ENCODE measurements at places on chromosomes 5 and 9.

DNA sequence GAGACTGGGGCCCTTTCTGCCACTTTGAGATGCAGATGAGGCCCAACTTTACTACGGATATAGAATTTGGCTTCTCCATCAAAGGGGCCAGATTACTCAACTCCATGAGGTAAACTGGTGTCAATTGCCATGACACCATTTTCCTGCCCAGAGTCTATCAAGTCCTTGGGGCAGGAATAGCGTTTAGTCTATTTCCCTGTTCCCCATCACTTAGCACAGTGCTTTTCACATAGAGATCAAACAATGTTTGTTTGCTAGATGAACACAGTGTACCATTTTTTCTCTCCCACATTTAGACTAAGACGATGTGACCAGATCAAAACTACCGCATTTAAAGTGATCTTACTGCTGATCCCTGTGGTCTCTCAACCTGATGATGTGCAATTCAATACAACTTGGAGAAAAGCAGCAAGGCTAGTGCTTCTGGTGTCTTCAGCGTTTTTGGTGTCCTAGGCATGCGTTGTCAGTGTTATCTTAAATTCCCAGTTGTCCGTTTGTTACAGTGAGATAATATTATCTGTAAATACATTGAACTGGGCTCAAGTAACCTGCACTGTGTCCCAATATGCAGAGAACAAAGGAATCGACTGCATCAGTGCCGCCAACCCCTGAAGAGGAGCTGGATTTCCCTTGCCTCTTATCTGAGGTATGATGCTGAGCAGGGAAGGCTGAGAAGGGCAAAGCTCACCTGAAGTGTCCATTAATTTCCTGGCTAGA, 446.2 kb downstream of the PLK2 start:
- DNase-seq: no peak

- no peak for DNase-seq
These were observed 19.5 kb upstream of the GOLPH3 start for GRCh38 chr5:32193591-32193990.

DNA sequence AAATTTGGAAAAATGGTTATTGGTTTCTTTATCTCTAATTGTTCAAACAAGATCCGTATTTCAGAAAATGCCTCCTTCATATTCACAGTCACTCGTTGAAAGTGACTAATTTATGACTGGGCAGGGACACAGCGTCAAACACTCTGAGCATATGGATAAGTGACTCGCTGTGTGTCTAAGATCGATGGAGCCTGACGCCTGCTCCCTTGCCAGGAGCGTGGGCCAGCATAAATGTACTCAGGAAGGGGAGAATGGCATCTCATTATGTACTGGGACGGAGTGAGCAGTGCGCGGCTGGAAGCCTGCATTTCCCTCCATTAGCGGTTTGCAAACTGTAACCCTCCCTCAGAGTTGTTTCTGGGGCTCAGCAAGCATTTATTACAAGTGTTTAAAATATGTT, 79.8 kb upstream of the CAST start:
- no peak for DNase-seq

- DNase-seq: no peak
These were observed 226.5 kb upstream of the NREP start for GRCh38 chr5:111983459-111983858.

- no peak for DNase-seq
These were observed 77.0 kb downstream of the RAD23B start for GRCh38 chr9:107360098-107360497.

GRCh38 chr9:137477778-137478612, 18.9 kb upstream of the NSMF start:
- DNase-seq: no peak

- DNase-seq: no peak
These were observed 48.4 kb downstream of the DMRT2 start for GRCh38 chr9:1098551-1098950.

GRCh38 chr9:133117271-133118178, 3.5 kb downstream of the RALGDS start:
- no peak for DNase-seq

DNA sequence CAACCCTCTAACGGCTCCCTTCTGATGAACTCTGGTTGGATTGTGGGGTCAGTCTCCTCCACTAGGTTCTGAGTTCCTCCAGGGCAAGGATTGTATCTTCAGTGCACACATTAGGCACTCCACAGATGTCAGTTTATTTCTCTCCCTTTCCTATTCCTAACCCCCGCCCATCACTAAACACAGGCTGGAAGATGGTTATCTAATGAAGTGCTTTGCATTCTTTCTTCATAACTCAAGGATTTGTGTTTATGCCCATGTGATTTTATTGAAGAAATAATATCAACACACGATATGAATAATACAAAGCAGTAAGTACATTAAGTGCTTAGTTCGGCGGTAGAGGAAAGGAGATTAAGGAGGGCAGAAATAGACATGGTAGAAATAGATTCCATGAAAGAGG, 4.4 kb upstream of the CREBRF start:
- no peak for DNase-seq

DNA sequence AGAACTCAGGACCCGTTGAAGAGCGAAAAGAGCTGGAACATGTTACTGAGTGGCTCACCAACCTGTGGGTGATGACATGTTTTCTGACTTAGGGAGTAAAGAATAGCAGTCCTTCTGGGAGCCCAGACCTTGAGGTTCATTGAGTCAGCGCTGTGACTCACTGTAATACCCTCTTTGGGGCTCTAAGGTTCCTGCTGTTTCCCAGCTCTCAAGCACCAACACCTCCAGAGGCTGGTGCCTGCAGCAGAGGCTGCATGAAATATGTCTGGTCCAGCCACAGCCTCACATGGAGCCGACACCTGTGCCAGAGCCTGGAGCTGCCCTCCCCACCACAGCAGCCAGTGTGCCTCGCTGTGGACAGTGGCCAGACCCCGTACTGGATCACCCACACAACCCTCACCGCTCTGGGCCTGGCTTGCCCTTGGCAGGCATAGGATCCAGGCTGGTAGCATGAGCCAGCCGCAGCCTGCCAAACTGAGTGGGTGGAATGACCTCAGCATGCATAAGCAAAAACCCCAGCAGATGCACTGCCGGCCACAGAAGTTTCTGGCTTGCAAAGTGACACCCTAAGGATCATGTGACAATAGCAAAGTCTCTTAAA, 143.5 kb upstream of the MRPS30 start:
- no peak for DNase-seq

GRCh38 chr5:74423383-74423782, 217.1 kb downstream of the ENC1 start:
- no peak for DNase-seq

DNA sequence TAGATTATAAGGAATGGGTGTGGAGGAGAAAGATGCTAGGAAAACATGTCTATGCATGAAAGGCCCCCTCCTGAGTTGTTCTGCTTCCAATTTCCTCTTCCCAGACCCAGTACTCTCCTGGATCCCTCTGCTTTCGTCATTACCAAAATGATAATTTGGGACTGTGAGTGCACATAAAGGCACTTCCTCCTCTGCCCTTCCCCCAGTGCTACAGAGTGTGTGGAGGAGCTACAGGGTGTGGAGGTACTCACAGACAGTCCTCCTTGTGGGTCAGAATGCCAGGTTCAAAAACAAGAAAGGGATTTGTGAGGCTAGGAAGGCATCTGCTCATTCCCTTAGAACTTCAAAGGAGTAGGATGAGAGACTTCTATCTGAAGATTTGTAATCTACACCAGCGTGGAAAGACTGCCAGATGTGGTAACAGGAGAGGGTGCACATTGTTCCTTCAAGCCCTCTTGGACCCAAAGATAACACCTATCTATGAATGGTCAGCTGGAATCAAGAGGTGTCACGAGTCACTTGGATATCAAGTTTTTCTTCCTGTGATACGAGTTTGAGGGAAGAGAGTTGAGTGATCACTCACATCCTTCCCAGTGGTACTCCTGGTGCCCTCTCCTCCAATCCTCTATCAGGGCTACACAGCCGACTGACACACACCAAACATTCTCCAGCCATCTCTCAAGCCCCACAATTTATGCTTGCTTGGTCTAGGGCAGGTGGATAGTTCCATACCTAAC, 201.1 kb downstream of the EPB41L4A start:
- DNase-seq: no peak

- no peak for DNase-seq
These were observed 23.6 kb downstream of the PRRC2B start for GRCh38 chr9:131417264-131418142.

DNA sequence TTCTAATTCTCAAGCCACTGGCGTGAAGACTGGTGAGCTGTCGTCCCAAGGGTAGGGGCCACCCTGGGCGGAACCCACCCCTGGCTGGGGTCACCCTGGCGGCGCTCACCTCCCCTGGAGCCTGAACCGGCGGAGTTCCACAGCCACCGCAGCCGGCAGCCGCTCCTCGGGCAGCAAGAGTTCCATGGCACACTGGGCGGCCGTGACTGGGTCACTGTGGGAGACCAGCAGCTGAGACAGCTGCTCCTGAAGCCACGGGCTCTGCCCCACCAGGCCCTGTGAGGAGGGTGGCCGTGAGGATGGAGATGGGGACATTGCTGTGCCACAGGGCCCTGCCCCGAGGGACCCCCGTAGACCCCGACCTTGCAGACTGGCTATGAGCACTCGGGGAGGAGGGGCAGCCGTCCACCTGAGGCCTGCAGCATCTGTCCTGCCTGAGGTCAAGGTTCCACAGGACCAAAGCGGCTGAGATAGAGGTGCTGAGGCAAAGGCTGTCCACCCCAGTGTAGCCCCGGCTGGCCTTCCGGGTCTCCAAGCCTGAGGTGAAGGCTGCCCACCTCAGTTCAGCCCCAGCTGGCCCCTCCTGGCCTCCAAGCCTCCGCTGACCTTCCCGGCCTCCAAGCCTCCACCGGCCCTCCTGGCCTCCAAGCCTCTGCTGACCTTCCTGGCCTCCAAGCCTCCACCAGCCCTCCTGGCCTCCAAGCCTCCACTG, 50.6 kb upstream of the NRARP start:
- DNase-seq: no peak

DNA sequence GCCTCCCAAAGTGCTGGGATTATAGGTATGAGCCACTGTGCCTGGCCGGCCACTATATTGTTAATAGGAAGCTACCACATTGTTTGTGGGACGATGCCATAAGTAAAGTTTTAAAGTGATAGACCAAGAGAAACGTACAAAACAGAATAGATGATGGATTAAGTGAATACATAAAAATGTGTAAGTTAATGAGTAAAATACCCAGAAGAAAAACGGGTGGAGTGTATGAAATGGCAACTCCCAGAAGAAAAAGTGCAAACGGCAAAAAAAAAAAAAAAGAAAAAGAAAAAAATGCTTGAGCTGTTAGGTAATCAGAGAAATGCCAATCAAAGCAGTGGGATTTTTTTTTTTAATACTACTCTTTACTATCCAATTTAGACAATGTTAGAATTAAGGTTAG, 246.0 kb downstream of the PDZD2 start:
- no peak for DNase-seq

- no peak for DNase-seq
These were observed 31.9 kb upstream of the ZNF622 start for GRCh38 chr5:16497546-16497945.

GRCh38 chr9:127198587-127198986, 66.0 kb upstream of the GARNL3 start:
- no peak for DNase-seq

DNA sequence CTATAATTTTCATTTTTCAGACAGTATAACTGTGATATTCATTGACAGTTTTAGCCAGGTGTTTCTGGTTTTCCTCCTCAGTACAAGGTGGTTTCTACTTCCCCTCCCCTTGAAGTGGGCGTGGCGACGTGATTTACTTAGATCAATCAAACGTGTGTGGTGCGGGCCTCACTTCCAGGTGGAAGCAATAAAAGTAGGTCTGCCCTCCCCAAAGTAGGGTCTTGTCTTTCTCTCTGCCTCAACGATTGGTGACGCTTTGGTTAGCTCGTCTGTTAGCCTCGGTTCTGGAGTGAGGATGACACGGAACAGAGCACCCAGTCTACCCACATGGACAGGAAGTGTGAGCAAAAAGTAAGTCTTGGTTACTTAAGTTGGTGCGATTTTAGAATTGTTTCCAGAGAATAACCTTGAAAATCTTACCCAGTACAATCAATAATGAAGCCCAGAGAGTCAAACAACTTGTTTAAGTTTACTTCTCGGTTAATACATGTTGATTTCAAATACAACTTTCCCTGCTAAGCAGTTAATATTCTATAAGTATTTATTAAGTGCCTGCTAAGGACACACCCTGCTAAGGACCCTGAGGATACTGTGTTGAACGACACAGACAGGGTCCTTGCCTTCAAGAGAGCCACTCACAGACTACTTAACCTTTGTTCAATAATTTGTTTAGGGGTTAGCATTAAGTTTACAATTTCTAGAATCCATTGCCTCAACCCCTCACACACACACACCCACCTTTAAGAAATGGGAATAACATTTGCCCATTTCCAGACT, 48.4 kb downstream of the COX7C start:
- DNase-seq: no peak

DNA sequence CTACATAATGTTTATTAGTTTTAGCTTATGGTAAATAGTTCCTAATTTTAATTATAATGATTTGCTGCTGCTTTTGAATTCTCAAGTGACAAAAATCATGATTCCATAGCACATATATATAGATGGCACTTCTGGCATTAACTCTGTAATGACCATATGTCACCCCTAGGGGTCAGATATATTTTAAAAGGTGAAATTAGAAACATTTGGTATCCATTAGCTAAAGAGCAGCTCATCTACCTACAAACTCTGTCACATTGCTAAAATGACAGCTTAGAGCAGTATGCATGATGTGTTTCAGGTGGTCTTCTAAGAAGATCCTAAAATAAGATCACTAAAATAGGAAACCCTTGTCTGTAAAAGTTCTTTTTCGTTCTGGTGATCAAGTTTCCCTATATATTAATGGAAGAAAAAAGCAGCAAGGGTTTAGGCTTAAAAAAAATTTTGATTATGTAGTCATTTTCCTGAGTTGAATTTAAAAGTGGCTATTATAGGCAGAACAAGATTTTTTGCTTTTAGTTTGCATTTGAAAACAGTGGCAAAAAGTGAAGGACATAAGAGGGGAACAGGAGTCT, 157.7 kb upstream of the POU5F2 start:
- no peak for DNase-seq

GRCh38 chr5:167664222-167664804, 627.1 kb upstream of the WWC1 start:
- no peak for DNase-seq

DNA sequence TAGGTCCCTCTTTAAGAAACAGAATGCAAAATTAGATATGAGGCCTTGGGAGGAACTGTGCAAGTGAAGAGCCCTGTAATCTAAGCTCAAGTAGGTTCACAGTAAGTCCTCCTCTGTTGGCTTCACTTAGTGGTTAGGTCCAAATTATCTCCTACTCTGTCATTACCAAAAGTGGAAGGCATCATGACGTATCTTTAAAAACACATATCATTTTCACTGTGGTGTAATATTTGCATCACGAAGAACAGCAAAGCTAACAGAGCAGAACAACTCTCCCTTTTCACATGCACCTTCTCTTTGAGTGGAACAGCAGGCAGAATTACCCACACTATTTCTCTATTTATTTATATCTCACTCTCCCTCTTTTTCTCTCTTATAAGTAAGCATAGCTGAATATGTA, 240.5 kb upstream of the CCNH start:
- DNase-seq: no peak

GRCh38 chr5:73448463-73449136, at the start of gene FOXD1:
Gene FOXD1 (minus strand): TSS chr5:73448777. CDS start chr5:73448362, 415 bp downstream.
- DNase-seq: no peak

Data from stimulated activated CD8-positive, alpha-beta memory T cell treated with anti-CD3 and anti-CD28 coated beads, Interleukin-4, amount 100 ng/mL, for 1 hour (primary cell).